ENCODE measurements at places on chromosomes 13 and 19.
A peak's percentile ranks its signal among the peaks of the same experiment; 100 is the strongest.

DNA sequence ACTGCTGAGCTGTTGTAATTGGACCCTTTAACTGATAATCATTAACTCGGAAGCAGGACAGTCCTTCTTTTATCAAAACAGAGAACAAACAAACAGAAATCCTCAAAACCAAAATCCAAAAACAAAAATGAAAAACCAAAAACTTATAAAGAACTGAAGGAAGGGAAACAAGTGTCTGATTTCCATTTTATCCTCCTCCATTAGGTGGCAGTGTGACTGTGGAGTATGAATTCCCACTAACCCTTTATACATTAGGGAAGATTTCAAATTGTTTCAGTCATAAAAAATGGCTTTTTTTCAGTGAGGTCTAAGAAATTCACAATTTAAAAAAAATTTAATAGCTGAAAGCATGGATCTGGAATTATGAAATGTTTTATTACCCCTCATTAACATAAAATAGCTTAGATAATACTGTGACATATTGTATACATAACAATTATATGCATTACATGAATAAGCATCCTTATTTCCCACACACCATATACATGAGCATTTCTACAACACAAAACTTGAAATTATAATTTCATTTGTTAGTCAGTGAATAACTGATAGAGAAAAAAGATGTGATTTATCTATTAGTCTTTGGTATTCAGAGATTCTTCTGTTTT is 1074.3 kb upstream of the PCDH9 start:
- peak; percentile 13 for DNase-seq

DNA sequence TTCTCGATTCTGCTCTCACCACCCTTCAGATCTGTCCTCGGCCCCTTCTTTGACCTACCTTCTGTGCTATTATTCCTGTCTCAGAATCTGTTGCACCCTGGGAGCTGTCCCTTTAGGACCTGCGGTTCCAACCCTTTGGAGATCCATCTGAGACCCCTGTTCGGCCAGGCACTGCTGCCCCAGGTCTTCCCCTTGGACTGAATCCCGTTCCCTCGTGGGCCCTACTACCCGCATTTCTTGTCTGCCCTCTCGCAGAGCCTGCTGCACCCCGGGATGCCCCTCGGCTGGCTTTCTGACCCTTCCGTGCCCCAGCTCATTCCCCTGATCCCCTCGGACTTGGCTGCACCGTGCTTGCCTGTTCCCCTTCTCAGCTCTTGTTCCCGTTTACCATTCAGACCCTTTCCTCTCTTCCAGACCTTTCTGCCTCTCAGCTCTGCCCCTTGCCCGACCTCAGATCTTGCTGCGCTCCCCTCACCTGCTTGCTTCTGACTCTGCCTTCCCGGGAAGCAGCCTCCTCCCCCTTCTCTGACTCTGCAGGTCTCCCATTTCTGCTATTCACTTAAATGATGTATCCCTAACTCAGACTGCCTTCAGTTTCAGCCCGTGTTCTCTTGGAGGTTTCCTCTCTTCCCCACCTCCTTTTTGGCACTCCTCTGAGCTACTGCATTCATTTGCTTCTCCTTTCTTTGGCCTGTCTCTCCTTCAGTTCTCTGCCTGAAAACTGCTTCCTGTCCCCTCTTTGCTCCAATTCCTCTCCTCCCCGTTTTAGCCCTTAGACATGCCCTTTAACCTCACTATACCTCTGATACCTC is 1.1 kb downstream of the ARHGAP35 start:
- DNase-seq = no peak

DNA sequence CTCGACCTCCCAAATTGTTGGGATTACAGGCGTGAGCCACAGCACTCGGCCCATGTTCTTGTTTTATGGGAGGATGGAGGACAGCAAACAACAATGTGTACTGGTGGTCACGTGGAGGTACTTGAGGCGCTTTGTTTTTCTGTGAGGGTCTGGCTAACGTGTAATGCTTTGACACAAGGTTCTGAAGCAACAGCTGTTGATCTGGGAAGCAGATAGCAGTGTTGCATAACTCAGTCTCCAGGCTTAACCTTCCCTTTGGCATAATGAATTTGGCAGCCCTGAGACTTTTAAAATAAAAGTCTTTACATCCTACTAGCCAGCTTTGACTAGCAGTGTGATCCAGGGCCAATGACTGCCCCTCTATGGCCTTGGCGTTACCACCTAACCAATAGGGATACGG is 6.9 kb upstream of the ZNF580 start:
- no peak for DNase-seq

DNA sequence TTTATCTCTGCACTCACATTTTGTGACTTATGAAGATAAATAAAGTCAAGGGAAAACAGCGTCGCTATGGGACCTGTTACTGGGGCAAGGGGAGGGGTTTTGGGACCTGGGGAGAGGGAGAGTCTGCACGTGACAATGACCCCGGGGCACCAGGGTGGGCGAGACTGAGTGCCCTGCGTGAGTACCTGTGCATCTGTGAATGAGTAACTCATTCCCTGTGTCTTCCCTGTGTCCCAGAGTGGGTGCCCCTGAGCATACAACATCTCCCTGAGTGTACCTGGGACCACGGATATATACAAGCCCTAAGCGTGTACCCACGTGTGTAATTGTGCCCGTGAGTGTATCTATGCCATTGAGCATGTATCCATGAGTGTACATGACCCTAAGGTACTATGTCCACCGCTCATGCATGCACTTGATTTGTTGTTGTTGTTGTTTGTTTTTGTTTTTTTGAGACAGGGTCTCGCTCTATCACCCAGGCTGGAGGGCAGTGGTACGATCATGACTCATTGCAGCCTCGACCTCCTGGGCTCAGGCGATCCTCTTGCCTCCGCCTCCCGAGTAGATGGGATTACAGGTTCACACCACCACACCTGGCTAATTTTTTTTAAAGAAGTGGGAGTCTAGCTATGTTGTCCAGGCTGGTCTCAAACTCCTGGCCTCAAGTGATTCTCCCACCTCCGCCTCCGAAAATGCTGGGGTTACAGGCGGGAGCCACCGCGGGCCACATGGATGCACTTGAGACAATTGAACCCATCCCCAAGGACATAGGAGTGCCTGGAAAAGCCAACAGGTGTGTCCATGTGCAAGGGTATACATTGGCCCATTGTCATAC is 645 bp upstream of the TRAPPC5 start:
- DNase-seq = no peak

GRCh38 chr19:55452749-55453346 is 8.6 kb downstream of the ISOC2 start:
- DNase-seq = peak; percentile 90

DNA sequence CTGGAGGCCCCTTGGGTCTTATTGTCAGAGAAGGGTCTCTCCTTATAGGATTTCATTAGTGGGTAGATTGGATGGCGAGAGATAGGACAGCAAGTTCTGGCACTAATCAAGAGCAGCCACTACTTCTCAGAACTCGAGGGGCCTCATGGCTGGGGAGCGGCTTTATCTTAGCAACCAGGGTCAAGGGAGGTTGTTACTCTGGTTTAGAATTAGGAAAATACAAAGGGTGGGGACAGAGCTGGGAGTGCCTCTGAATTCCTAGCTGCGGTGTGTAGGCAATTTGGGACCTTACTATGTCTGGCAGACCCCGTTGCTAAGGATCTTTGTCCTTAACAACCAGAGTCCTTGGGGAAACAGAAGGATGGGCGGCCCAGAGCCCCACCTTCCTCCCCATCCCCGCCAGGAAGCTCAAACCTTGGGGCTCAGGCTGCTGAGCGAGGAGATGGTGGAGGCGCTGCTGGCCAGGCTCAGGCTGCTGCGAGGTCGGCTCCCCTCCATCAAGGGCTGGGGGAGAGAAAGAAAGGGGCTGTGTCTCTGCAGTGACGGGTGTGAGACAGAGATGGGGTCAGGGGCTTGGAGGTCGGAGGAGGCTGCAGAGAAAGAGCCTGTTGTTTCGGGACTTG is 1.2 kb downstream of the PLEKHA4 start:
- DNase-seq = no peak

- DNase-seq = peak; percentile 5
Measured at GRCh38 chr13:108227651-108228272, 9.6 kb downstream of the ABHD13 start.

DNA sequence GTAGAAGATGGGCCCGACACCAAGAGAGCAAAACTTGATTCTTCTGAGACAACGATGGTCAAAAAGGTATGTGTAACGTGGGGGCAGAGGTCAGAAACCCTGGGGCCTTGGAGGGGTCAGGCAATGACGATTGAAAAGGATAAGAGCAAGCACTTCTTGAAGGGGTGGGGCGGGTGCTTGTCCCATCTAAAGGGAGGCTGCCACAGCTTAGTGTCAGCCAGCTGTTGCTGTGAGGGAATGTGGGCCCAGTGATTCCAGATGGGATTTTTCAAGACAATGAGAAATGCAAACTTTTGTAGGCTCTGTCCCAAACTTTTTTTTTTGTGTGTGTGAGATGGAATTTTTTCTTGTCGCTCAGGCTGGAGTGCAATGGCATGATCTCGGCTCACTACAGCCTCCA is 24.5 kb downstream of the SAE1 start:
- DNase-seq = no peak

DNA sequence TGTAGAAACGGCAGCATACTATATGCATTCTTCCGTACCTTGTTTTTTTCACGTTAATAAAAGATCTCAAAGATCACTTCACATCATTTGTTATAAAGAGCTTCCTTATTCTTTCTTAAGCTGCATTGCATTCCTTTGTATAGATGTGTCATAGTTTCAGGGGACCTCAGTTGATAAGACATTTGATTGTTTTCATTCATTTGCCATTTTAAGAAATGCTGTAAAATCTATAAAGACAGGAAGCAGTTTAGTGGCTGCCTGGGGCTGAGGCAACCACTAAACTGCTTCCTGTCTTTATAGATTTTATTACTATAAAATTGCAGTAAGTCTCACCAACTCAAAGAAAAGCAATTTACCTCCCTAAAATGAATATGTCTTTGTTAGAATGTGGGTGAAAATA is 59.4 kb downstream of the ZDHHC20 start:
- DNase-seq = no peak

DNA sequence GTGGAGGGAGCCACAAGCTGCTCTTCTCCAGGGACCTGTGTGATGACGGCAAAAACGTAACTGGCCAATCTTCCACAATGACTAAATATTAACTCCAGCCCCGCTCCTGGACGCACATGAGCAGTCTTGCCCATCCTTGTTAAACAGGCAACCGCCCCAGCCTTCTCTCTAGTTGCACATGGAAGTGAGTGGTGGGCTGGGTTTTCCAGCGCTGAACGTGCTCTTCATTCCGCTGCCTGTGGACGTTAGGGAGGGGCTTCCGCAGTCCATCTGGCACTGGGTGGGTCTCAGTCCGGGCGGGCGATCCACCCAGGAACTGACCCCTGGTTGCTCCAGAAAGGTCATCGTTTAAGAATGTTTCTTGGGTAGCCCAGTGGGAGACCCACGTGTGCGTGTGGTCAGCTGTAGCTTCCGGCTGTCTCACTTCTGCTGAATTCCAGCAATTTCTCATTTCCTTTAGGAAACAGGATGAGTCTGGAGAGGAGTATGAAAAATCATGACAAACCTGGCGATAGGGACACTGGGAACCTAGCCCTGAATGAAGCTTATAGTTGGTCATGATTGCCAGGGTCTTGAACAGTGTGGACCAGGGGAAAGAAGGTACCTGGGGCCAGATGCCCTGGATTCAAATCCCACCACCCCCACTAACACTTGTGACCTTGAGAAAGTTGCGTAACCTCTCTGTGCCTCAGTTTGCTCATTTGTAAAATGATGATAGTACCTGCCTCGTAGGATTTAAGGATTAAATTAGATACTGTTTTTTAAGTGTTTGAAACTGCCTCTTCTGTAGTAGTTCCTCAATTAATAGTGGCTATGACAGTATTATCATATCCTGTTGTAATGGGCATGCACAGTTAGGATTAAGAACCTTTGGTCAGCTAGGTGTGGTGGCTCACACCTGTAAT is 92.6 kb downstream of the SIPA1L3 start:
- no peak for DNase-seq

DNA sequence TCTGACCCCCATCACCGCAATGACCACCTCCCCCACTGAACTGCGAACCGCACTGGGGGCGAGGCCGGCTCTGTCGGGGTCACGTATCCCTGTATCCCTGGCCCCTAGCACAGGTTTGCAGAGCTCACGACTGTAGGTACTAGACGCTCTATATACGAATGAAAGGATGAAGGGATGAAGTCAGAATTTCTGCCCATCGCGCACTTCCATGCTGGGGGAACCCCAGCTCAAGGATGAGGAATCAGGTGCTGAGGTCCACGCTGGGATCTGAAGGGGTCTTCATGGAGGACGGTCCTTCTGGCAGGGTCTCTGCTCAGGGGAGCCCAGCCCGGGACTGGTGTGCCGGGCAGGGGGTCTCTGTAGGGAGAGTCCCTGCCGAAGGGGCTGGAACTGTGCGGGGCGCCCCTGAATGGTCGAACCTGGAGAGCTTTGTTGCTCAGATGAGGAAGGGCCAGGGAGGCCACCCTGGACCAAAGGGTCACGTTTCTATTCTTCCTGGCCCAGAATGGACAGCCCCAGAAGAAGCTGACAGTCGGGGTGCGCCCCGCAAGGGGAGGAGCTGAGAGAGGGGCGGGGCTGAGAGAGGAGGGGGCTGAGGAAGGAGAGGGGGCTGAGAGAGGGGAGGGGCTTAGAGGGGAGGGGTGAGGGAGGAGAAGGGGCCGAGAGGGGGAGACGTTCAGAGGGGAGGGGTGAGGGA is 37.9 kb upstream of the SEMA6B start:
- DNase-seq = no peak

GRCh38 chr19:12052091-12052496 is 667 bp downstream of the ZNF878 start:
- no peak for DNase-seq

DNA sequence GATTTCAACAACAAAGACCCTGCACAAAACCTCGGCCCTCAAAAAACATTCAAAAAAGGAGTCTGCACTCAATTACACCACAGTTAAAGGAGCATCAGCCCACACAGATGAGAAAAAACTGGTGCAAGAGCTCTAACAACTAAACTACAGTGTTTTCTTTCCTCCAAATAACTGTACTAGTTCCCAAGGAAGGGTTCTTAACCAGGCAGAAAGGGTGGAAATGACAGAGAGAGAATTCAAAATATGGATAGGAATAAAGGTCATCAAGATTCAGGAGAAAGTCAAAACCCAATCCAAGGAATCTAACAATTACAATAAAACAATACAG is 176.4 kb upstream of the TRPC4 start:
- no peak for DNase-seq

DNA sequence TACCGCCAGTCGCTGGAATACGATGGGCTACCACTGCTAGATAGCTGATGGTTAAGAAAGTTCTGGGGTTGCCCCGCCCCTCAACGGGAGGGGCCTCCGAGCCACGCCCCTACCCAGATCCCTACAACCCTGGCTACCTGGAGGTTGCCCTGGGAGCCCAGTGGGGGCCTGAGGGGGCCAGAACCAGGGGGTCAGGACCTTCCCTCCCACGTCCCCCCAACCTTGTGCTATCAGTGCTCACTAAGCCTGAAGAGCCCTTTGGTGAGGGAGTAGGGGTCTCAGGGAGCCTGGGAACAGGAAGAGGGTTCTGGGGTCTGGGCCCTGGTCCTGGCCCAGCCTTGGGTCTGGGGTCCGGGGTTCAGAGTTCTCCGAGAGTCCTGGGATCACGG is 8.9 kb downstream of the OCEL1 start:
- DNase-seq = peak; percentile 43
